CD4-positive, alpha-beta T cell (primary cell): ENCODE measurements at places on chromosomes 12 and 14. TPM values are rescaled to one million over a fixed set of nuclear protein-coding genes. Genes with fewer than 3 reads are reported as not detected.

DNA sequence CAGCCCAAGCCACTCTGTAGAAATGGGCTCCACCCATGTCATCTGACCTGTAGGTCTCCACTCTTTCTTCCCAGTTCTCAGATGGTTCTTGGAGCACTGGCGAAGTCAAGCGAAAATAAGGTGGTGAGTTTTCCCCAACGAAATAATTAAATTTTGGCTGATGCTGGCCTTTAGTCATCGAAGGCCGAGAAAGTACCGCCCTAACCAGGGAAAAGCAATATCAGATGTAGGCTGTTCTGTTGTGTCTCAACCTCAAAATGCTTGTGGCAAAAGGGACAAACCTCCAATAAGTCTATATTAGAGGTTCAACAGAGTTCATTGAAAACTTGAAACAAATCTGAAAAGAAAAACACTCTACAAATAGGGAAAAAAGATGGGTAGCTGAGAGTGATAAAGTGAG, 48.6 kb upstream of the BCAT1 start:
- H3K27ac ChIP-seq, result no peak overlapping the region
- no peak overlapping the region for H3K4me3 ChIP-seq
- no peaks in the 10 kb centered on the region for H3K27me3 ChIP-seq
- H3K4me1 ChIP-seq, result no peaks in the 10 kb centered on the region
- no peak for DNase-seq

KCNK13 gene
- total RNA-seq, result not detected

DNA sequence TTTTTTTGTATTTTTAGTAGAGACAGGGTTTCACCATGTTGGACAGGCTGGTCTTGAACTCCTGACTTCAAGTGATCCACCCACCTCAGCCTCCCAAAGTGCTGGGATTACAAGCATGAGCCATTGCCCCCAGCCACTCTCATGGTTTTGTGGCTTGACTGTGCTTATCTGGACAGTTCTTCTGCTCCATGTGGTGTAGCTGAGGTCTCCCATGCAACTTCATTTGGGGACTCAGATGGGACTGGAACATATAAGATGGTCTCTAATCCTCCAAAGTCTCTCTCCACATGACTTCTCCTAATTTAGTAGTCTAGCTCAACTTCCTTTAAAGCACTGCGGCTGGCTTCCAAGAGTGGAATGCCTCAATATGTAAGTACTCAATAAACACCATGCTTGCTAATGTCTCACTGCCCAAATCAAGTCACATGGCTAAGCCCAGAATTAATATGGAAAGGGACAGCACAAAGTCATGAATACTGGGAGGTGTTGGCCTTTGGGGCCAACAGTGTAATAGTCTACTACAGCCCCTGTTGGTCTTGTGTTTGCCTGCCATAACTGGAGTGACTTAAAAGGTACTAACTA, 7.4 kb downstream of the INHBC start:
- H3K27ac ChIP-seq, result no peak overlapping the region
- H3K36me3 ChIP-seq, result no peaks in the 10 kb centered on the region
- no peaks in the 10 kb centered on the region for H3K4me1 ChIP-seq
- no peak for DNase-seq
- no peaks in the 10 kb centered on the region for H3K27me3 ChIP-seq

DNA sequence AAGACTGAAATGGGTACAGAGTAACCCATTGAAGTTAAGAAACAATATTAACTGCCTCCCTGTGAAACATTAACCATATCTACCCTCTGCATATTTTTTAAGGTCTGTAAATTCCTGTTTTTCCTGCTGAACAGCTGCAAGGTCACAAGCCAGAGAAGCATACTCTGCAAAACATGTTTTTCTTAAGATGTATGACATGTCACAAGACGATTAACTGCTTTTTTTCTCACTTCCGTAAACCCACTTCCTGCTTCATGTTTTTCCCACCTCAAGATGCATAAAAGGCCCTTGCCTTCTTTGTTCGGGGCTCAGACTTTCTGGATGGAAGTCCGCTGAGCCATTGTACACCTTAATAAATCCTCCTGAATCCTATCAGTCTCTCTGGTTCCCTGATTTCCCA, 504.7 kb upstream of the MIS18BP1 start:
- H3K4me3 ChIP-seq, result no peak overlapping the region
- no peak overlapping the region for H3K27ac ChIP-seq
- no peaks in the 10 kb centered on the region for H3K27me3 ChIP-seq
- H3K4me1 ChIP-seq, result no peaks in the 10 kb centered on the region
- DNase-seq, result no peak

TMPRSS12 gene
- total RNA-seq, result not detected

ACSS3 gene
- not detected for total RNA-seq

PRICKLE1 gene
- total RNA-seq, result not detected

GRCh38 chr12:26612203-26612602, 220.8 kb downstream of the ITPR2 start:
- peaks cover 3% of the 10 kb centered on the region for H3K36me3 ChIP-seq
- H3K27ac ChIP-seq, result no peak overlapping the region
- H3K4me3 ChIP-seq, result no peak overlapping the region
- no peaks in the 10 kb centered on the region for H3K27me3 ChIP-seq
- no peak for DNase-seq

DNA sequence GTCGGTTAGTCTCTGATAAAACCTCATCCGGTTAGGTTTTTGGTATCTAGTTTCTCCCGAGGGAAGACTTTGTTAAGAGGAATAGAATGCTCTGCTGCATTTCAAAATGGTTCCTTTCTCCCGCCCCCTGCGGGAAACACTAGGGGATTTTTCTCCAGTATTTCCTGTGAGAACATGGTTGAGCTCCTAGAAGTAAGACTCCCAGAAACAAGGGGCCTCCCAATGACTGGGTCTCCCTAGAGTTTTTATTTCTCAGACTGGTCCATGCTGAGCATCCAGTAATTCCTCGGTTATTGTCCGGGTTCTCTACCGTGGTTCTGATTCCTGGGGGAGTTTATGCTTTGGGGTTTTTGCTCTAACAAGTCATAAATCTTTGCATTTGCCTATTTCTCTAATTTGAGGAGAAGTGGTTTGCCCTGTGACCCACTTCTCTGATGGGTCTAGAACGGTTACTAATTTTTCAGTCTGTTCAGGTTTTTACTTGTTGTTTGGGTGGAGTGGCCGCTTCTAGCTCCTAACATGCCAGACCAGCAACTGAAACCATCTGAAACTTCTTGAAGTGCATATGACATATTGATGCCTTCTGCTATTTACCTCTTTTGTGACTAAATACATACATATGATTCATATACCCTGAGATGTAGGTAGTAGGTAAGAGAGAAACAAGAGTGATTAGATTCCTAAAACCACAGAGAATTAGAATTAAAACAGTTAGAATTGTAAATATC, 25.1 kb downstream of the TESPA1 start:
- H3K4me3 ChIP-seq, result no peak overlapping the region
- peak overlapping the region; percentile 37 for H3K27ac ChIP-seq
- H3K27me3 ChIP-seq, result no peaks in the 10 kb centered on the region
- H3K36me3 ChIP-seq, result peaks cover 93% of the 10 kb centered on the region
- DNase-seq, result no peak

KLRC1 gene
- not detected for total RNA-seq

GRCh38 chr12:116146386-116146785, 131.1 kb downstream of the MED13L start:
- DNase-seq, result no peak
- H3K4me3 ChIP-seq, result no peak overlapping the region
- peaks cover 13% of the 10 kb centered on the region for H3K4me1 ChIP-seq
- no peaks in the 10 kb centered on the region for H3K27me3 ChIP-seq
- no peak overlapping the region for H3K27ac ChIP-seq
- no peaks in the 10 kb centered on the region for H3K36me3 ChIP-seq

DNA sequence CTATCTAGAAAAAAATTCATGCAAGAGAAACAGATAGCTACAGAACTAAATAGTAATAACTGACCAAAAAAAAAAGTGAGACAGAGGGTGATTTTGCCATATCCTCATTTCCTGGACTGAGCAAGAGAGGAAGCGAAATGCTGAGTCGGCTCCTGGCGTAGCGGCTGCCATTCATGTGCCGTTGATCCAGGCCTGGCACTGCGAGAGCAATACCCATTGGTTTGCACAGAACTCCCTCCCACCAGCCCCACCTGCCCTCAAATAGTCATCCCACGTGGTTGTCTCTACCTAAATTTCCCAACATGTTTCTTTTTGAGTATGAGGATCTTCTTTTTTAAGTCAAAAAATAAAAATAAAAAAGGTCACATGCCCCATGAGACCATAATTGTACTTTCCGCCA, 9.4 kb upstream of the WNT5B start:
- H3K27me3 ChIP-seq, result no peaks in the 10 kb centered on the region
- H3K27ac ChIP-seq, result no peak overlapping the region
- no peak overlapping the region for H3K4me3 ChIP-seq

- no peak overlapping the region for H3K4me3 ChIP-seq
- H3K27me3 ChIP-seq, result no peaks in the 10 kb centered on the region
- no peak for DNase-seq
- no peaks in the 10 kb centered on the region for H3K4me1 ChIP-seq
Observed at GRCh38 chr14:85463512-85463911, 66.4 kb upstream of the FLRT2 start.

AKAP6 gene
- 1.2 TPM for total RNA-seq

DNA sequence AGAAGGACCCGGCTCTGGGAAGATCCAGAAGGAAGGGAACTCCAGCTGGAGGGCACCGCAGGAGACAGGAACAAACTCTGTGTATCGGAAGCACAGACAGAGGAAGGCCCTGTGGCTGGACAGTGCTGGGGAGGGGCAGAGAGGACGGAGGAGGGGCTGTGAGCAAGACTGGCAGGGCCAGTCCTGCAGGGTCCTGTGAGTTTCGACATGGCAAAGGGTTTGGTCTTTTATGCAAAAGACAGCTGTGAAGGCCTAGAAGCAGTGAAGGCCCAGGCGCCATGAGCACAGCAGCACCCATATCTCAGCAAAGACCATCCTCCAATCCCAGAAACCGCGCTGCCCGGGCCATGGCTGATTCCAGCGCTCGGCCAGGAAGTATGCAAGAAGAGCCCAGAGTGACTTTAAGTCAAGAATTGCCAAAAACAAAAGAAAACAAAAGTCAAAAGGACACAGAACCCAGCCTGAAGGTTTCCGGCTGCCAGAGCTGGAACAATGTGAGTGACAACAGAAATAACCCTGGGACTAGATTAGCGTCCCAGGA, 126.5 kb downstream of the NCOR2 start:
- H3K27ac ChIP-seq, result no peak overlapping the region
- DNase-seq, result no peak
- H3K36me3 ChIP-seq, result peaks cover 40% of the 10 kb centered on the region
- H3K4me3 ChIP-seq, result no peak overlapping the region
- H3K4me1 ChIP-seq, result peaks cover 22% of the 10 kb centered on the region

DNA sequence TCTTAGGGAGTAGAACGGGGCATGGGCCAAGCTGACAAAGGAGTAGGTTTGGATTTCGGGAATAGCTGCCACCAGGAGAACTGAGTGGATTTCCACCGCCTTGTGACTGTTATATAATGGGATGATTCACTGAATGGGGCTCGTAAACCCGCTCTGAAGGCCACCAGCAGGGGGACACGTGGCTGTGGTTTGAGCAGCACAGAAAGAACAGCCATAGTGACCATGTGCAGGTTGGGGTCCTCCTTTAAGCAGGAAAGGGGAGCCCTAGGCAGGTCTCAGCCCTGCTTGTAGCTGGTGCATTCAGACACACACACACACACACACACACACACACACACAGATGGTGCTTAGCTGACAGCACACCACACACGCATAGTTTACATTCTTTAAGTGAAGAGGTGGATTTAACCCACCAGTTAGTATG, 8.6 kb upstream of the ASB2 start:
- no peak for DNase-seq
- no peaks in the 10 kb centered on the region for H3K27me3 ChIP-seq
- no peak overlapping the region for H3K27ac ChIP-seq
- no peak overlapping the region for H3K4me3 ChIP-seq

- peaks cover 44% of the 10 kb centered on the region for H3K36me3 ChIP-seq
- no peaks in the 10 kb centered on the region for H3K27me3 ChIP-seq
- H3K27ac ChIP-seq, result no peak overlapping the region
- no peak overlapping the region for H3K4me3 ChIP-seq
- DNase-seq, result no peak
Observed at GRCh38 chr12:113862590-113863454, 103.3 kb downstream of the RBM19 start.

NR1H4 gene
- total RNA-seq, result not detected

DNA sequence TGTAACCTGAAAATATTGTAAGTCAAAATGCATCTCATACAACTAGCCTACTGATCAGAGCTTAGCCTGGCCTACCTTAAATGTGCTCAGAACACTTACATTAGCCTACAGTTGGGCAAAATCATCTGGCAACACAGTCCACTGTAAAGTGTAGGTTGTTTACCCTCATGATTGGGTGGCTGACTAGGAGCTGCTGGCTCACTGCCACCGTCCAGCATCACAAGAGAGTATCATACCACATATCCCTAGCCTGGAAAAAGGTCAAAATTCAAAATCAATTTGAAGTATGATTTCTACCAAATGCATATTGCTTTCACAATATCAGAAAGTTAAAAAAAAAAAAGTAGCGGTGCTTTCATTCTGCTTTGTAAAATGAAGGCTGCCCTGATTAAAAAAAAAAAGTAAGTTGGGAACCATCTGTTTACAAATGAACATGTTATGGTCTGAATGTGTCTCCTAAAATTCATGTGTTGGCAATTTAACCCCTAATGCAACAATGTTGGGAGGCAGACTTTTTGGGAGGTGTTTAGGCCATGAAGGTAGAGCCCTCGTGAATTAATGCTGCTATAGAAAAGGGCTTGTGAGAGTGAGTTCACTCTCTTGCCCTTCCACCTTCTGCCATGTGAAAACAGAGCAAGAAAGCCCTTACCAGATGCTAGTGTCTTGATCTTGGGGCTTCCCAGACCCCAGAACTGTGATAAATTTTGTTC, 211.8 kb downstream of the PPM1H start:
- H3K27me3 ChIP-seq, result no peaks in the 10 kb centered on the region
- no peak overlapping the region for H3K27ac ChIP-seq
- DNase-seq, result no peak
- H3K4me3 ChIP-seq, result no peak overlapping the region
- H3K4me1 ChIP-seq, result no peaks in the 10 kb centered on the region
- no peaks in the 10 kb centered on the region for H3K36me3 ChIP-seq

- no peak overlapping the region for H3K4me3 ChIP-seq
- peaks cover 71% of the 10 kb centered on the region for H3K36me3 ChIP-seq
- H3K27me3 ChIP-seq, result no peaks in the 10 kb centered on the region
- no peak for DNase-seq
- H3K4me1 ChIP-seq, result peaks cover 23% of the 10 kb centered on the region
- no peak overlapping the region for H3K27ac ChIP-seq
Observed at GRCh38 chr14:64934338-64934929, 8.1 kb downstream of the GPX2 start.

- H3K4me1 ChIP-seq, result no peaks in the 10 kb centered on the region
- H3K27me3 ChIP-seq, result no peaks in the 10 kb centered on the region
- no peak overlapping the region for H3K4me3 ChIP-seq
- DNase-seq, result no peak
- H3K36me3 ChIP-seq, result no peaks in the 10 kb centered on the region
Observed at GRCh38 chr12:105492591-105493545, 162.4 kb downstream of the C12orf75 start.
